Stimulated activated CD4-positive, alpha-beta T cell treated with anti-CD3 and anti-CD28 coated beads, Interleukin-15, amount 100 ng/mL, for 1 hour (primary cell): ENCODE measurements at places on chromosomes 2 and 18.

GRCh38 chr2:39682066-39682692 is 16.5 kb downstream of the TMEM178A start:
- no peak for DNase-seq

GRCh38 chr2:222433332-222434173 is 9.2 kb downstream of the SGPP2 start:
- DNase-seq: no peak

DNA sequence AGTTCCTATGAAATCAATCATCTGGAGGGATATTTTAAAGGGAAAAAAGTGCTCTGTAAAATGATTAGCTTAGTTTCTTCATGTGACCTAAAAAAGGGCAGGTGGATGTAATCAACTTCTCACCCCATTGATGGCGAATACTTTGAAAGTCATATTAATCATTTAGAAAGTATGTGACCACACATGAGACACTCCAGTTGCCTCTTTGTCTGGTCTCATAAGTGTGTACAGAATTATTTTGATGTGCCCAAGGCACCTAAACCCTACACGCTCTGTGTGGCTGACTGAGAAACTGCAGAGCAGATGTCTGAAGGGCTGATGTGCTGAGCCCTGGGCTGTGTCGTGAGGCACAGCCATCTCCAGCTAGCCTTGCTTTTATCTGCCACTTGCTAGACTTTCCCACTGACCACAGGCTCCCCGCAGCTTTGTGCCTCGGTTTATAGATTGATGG is 26.9 kb downstream of the SGPP2 start:
- DNase-seq: no peak

DNA sequence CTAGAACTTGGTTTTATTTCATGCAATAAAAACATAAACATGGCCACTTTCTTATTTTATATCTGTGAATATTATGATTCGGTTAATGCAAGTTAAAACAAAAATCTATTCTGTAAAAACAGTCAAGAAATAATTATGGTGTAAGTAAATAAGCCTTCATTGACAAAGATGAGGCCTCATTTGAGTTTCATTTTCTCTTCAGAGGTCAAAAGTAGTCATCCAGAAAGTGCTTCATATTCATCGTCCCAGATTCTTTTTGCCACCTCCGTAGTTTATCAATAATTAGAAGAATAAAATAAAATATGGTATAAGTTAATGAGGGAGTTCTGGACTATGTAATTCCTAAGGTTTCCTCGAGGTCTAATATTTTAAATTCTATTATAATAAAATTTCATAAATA is 19.4 kb upstream of the HNRNPA3 start:
- no peak for DNase-seq

- no peak for DNase-seq
Measured at GRCh38 chr18:12255626-12256026, 1.5 kb downstream of the CIDEA start.

DNA sequence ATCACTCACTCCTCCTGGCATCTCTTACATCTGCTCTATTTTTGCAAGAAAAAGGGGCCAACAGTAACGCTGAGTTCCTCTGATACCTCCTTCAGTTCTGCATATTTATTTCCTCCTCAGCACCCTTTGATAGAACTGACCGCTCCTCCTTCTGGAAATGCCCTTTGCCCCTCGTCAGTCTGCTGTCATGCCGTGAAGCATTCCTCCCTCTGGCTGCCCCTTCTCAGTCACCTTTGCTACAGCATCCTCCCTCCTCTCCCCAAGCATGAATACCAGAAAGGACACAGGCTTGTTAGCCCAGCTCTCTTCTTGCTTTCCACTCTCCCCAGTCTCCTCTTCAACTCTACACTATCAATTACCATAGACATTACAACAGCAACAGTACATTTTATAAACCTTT is 135.4 kb downstream of the NBAS start:
- no peak for DNase-seq

DNA sequence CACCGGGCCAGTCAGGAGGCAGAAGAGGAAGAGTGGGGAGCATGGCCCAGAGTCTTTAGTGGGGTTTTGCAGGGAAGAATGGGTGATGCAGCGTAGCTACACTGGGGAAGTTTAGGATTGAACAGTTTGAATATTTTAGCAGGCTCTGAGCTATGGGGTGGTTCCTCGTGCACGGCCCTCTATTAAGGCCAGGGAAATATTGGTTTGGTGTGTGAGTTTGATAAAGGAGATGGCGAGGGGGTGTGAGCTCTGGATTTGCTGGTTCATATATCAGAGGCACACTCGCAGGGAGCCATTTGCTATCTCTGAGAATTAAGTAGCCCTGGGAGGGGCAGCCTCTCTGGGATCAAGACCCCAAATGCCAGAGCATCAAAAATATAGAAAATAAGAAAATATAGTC is 50.1 kb downstream of the BOLA3 start:
- no peak for DNase-seq

GRCh38 chr2:66730441-66730840 is 295.5 kb downstream of the MEIS1 start:
- DNase-seq: no peak

- DNase-seq: no peak
Measured at GRCh38 chr18:65788373-65788772, 37.6 kb downstream of the CDH7 start.

DNA sequence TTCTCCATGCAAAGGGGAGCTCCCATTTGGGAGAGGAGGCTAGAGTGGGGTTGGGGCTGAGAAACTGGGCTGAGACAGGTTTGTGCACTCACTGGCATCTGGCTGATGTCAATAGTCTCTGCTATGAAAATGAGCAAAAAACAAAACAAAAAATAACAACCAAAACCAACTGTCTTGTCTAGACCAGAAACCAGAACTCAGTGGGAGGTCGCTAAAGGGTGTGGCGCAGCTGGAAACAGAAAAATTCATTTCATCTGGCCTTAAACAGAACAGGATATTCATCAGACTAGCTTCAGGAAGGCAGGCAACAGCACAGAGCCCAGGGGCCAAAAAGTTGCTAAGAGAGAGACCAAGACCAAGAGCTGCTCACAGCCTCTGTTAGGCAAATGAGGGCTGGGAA is 126.1 kb downstream of the THNSL2 start:
- DNase-seq: no peak

- no peak for DNase-seq
Measured at GRCh38 chr18:41499345-41499744, 455.7 kb upstream of the PIK3C3 start.

DNA sequence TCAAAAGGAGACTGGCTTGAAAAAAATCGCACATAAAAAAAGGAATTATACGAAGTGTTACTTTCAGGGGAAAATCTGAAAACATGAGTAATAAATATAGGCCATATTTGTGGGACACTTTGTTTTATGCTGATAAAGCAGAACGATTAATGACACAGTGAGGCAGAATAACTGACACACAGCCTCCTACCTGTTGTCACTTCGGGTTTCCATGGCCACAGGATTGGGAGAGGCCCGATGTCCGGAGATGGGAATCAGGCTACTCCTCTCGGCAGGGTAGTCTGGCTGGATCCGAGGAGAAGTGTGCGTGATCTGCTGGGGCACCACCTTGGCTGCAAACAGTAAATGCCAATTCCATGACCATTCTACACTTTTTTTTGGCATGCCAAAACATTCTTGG is 31.7 kb downstream of the SAP130 start:
- DNase-seq: no peak

GRCh38 chr2:67201521-67201920 is 195.6 kb upstream of the ETAA1 start:
- no peak for DNase-seq

DNA sequence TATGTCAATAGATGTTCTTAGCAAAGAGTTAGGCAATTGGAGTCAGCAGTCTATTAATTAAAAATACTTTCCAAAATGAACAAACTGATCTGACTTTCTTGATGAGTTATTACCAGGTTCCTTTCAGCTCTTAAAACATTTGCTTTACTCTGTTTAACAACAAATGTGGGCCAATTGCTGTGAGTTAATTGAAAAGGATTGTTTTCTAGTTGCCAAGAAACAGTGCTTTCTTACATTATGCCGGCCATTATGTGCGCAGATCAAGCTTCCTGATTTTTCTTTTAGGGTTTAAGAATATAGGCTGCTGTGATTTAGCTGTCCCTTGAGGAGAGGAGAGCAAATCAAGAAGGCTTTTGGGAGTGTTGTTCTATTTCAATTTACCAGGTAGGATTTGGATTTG is 50.5 kb upstream of the ITPRID2 start:
- DNase-seq: no peak

- DNase-seq: no peak
Measured at GRCh38 chr2:238698072-238698352, 149.9 kb upstream of the TWIST2 start.

DNA sequence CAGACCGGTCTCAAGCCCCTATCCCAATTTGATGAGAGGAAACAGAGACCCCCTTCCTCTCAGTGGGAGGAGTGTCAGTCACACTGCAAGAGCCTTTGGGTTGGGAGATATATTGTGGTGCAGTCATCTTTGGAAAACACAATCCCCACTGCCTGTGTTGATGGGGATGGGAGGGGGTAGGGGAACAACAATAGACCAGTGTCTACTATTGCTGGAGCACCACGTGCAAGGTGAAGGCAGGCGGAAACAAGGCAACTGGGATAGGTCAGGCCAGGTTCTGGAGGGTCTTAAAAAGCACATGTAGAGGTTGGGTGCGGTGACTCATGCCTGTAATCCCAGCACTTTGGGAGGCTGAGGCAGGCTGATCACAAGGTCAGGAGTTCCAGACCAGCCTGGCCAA is 127.9 kb downstream of the ZFP36L2 start:
- no peak for DNase-seq

GRCh38 chr18:6399776-6400175 is 14.9 kb downstream of the L3MBTL4 start:
- DNase-seq: no peak

DNA sequence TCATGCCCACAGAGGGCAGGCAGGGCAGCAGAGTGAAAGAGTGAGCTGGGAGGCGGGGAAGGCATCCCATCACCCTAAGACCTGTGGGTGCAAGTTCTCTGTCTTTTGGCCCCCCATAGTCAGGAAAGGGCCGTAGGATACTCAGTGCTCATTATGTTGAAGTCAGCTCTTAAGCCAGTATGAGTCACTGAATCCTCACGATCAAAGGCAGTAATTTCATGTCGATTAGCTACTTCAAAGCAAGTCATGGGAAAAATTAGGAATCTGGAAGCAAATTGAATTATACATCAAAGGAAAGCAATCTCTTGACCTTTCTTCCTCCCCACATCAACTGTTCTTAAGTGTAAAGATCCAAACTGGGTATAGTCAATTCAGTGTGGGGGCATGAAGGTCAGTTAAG is 178.9 kb downstream of the FHOD3 start:
- no peak for DNase-seq

DNA sequence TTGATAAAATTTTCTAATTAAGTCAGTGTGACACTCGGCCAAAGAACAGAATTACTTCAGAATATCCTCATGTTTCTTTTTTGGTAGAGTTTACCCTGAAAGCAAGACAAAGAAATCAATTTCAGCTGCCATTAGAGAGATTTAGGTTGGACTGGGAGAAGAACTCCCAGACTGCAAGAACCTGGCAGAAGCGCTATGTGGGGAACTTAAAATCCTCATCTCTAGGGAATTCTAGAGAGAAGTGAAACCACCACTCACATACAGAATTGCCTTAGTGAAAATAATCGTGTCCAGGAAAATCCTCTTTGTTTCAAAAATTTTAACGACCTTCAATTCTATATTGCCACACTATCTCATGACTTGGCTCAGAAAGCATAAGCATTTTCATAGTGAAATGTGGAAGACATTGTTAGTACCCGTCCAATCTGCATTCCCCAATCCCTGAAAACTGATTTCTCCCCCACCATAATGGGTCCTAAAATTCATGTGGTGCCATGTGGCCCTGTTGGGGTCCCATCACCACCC is 297.3 kb upstream of the MEIS1 start:
- no peak for DNase-seq

GRCh38 chr2:231518771-231519170 is 11.5 kb downstream of the NMUR1 start:
- no peak for DNase-seq

DNA sequence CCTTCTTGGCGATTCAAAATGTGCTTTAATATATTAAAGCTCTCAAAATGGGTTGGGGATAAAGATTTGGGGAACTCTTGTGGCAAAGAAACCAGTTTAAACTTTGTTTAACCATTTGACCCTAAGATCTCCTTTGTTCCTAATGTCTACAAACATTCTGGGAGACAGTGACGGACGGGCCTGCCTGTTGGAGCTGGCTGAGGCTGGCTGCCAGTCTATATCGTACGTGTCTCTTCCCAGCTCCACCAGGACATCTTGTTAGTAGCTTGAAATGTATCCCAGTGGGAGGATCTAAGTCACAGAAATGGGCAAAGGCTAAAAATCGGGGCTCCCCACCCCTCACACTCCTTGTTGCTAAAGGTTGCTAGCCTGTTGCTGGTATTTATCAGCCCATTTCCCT is 30.7 kb downstream of the ZNF532 start:
- DNase-seq: no peak

- no peak for DNase-seq
Measured at GRCh38 chr2:142791335-142791734, 86.1 kb upstream of the KYNU start.

DNA sequence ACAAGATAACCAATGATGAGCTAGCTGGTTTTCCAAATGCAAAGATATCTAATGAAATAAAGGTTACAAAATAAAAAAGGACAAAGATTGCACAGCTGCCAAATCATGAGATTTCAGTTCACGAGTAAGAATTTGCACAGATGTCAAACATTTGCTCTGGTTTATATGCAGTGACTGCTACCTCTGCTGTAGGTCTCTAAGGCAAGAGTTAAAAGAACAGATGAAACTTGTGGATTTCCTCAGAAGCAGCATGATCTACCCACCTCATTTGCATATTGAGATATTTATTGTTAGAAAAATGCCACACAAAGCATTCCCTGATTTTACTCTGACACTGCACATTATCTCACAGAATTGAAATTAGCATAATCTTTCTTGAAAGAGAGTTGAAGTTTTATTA is 763.2 kb upstream of the ZEB2 start:
- DNase-seq: no peak

GRCh38 chr18:41482501-41482900 is 472.5 kb upstream of the PIK3C3 start:
- DNase-seq: no peak

DNA sequence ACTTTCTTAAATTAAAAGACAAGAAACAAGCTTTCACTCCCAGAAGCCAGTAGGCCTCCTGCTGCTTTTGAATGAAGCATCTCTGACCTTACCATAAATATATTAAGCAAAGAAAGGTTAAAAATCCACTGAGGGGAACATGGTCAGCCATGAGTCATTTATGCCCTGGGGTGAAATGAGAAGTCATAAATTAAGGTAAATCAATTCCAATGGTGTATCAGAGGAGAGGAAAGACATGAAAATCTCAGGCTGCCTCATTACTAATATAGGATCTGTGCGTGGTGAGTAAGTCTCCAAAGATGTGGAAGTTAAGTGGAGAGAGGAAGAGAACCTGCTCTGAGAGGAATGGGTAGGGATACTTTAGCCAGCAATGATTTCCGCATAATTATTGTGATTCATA is 292.3 kb upstream of the CHAC2 start:
- no peak for DNase-seq

- no peak for DNase-seq
Measured at GRCh38 chr2:39894082-39894481, 115.0 kb upstream of the THUMPD2 start.
